ENCODE measurements at places on chromosomes 7 and 10. TPM values are rescaled to one million over a fixed set of nuclear protein-coding genes. Genes with fewer than 3 reads are reported as not detected.

ACHE gene
- polyA plus RNA-seq, result 4.3 TPM

ECHS1 gene
- polyA plus RNA-seq, result 93.9 TPM

OR2A5 gene
- polyA plus RNA-seq, result not detected

TMEM270 gene
- 0.09 TPM for polyA plus RNA-seq

ELN gene
- 191 TPM for polyA plus RNA-seq

H2AZ2 gene
- 127 TPM for polyA plus RNA-seq

PTF1A gene
- polyA plus RNA-seq, result not detected

TFAM gene
- 15.8 TPM for polyA plus RNA-seq

All from urinary bladder (tissue), 4 donors.